ENCODE measurements at places on chromosomes 3 and 15. TPM values are rescaled to one million over a fixed set of nuclear protein-coding genes. Genes with fewer than 3 reads are reported as not detected.

DNA sequence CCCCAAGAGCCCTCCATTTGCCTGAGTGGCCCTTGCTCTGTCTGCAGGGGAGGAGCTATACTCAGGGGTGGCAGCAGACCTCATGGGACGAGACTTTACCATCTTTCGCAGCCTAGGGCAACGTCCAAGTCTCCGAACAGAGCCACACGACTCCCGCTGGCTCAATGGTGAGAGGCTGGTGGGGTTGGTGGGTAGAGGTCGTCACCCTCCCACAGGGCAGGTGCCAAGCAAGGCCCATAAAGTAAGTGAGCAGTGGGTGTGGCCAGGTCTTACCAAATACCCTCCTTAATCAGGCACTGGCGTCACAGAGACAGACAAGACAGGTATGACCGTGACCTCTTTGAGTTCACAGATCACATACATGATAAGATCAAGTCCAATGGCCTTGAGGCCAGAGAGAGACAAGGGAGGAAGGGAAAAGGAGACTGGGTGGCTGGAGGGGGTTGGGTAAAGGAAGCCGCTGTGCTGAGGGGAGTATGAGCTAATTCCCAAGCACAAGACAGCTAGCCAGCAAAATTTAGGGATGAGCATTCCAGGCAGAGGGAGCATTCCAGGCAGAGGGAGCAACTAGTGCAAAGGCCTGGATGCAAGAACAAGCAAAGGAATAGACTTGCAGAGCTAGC lies 2.5 kb downstream of the SEMA3B start:
- no peak for DNase-seq

DNA sequence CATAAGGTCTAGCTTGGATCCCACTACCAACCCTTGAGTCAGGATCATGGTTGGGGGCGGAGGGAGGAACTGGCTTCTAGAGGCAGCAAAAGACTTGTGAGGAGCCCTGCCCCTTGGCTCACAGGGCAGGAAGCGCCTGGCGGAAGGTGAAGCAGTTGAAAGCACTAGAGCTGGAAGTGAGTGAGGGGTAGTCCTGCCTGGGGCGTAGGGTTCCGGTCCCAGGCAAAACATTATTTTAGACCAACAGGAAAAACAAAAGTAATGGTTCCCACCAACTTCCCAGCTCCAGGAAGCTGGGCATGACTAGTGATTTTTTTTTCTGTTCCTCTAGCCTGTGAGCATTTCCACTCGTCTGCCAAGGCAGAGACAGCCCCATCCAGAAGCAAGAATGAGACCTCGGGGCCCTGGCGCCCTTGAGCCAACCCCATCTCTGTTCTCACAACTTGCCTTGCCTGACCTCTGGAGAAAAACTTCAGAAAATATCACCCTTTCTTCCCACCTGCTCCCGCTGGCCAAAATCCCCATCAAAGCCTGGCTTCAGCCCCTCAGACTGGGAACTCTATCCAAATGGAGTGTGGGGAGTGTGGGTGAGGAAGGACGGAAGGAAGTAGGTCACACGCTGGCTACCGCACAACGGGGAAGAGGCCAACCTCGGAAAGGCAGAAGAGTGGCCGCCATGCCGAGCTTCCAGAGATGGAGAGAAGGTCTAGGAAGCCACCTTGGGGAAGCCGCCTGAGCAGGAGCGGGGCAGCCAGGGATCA lies 57.5 kb downstream of the RBPMS2 start:
- DNase-seq: no peak

GRCh38 chr15:31934821-31935220 lies 95.5 kb upstream of the CHRNA7 start:
- DNase-seq: no peak

GRCh38 chr3:171784387-171784786 lies 25.9 kb downstream of the PLD1 start:
- DNase-seq: no peak

- DNase-seq: no peak
These were observed 94.0 kb upstream of the UMPS start for GRCh38 chr3:124636101-124636862.

DNA sequence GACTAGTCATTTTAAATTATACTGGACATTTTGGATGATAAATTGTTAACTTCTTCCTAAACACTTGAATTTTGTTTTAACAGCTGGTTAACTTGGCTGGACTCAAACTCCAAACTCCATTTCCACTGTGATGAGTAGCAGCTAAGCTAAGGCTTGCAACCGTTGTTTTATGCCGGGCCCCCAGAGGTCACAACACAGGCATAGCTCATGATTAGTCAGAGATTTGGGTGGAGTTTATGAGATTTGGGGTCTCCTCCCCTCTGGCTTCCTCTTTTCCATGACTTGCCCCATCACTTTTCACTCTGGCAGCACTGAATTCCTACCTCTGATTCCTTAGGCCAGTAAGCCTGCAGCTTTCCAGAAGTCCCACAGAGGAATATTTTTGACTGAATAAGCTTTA lies 12.8 kb downstream of the THAP10 start:
- DNase-seq: no peak

- peak; percentile 52 for DNase-seq
These were observed 21.3 kb downstream of the ITGA11 start for GRCh38 chr15:68410466-68411342.

DNA sequence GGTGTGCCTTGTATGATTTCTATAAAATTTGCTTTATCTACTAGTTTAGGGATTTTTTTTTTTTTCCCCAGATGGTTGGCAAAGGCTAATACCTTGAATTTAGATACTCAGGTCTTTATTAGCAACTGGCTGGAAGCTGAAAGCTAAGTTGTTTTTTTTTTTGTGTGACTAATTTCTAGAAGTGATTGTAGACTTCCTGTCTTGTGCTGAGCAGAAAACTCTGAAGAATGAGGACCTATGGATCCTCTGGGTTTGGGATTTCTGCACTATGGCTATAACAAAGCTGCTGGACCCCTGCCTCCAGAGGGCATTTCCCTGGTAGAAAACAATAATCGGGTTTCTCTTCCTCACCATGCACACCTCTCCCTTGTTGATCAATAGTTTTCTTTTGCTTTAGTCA lies 10.0 kb downstream of the ARIH2 start:
- DNase-seq: no peak

- no peak for DNase-seq
These were observed 8.7 kb downstream of the P2RY14 start for GRCh38 chr3:151269631-151270030.

DNA sequence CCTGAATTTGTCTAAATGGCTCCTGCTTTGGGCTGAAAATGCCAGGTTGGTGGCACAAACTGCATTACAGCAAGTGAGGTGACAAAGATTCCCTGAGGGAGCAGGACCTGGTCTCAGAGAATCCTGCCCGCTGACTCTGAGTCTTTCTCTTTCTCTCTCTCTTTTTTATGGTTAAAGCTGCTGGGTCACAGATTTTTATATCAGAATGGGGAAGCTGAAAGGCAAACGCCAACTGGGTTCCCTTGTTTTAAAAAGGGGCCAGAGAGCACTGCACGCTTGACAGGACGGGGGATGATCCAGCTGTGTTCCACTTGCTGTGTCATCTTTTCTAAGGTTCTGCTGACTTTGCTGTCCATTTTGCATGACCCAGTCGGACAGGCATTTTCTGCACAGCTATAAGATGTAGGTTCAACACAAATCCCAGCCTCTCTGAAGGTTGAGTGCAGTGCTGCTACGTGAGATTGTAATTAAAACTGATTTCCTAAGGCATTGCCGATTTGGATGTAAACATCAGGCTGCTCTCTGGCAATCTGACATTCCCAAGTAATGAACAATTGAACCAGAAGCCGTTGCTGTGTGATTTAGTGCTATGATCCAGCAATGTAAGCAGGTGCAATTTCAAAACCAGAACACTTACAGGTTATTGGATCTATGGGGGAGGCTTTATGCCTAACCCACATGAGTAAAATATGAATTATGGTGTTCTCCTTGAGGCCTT lies 25.8 kb downstream of the ARHGEF3 start:
- DNase-seq: no peak

DNA sequence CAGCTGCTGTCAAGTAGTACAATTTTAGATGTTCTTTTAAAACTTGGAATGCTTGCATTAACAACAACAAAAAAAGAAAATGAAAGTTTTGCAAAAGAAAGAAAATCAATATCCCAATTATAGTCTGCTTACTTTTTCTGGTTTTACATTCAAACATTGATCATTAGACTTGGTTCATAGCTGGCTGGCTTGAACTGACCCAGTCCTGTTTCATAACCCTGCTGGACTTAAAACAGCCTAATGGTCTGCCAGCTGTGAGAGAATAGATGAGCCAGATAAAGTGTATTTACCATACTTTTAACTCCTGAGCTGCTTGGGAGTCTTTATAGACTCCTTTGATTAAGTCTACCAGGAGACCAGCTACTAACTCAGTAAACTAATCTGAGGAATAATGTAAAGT lies 59.2 kb downstream of the PIAS1 start:
- DNase-seq: no peak

DNA sequence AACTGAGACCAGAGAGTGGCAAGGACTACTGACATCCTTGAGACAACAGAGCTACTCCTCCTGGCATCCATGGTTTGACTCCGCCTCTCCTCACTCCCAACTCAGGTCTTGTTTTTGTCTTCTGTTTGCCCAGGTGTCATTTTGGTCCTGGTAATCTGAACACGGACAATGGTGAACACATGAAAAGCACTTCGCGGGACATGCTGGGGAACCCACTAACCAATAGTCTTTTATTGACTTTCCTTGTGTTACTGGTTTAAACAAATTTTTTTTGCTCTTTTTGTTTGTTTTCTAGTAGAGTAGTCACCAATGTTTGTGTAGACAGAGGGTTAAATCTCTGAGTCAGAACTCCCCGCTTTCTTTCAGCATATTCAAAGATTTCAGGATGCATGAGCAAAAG lies 38.4 kb downstream of the LARP6 start:
- DNase-seq: no peak

DNA sequence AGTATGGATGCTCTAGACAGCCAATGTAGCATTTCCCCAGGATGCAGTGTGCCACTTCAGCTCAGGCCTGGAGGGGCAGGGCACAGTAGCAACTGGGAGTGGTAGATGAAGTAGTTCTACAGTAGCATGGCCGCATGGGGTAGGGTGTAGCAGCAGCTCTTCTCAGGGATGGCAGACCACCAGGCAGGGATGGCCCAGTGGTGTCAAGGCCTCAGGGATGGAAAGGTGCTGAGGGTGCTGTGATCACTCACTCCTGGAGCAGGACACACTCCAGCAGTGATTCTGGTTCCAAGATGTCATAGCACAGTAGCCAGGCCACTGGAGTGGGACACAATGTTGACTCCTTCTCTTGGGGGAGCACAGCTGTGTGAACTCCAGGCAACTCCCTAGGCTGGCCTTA lies 210.9 kb upstream of the LYSMD4 start:
- no peak for DNase-seq

FEZF2 gene
- total RNA-seq: not detected

CALML4 gene
- total RNA-seq: 8.4 TPM

MESP2 gene
- total RNA-seq: 0.32 TPM

TEX9 gene
- total RNA-seq: 3.8 TPM

VWA5B2 gene
- not detected for total RNA-seq

TSPAN3 gene
- total RNA-seq: 111 TPM

PLA2G4D gene
- not detected for total RNA-seq

CLSTN2 gene
- 28.0 TPM for total RNA-seq
